ENCODE measurements at places on chromosomes 7 and 10. TPM values are rescaled to one million over a fixed set of nuclear protein-coding genes. Genes with fewer than 3 reads are reported as not detected.

Gene FOXK1
- 60.5 TPM for total RNA-seq

DNA sequence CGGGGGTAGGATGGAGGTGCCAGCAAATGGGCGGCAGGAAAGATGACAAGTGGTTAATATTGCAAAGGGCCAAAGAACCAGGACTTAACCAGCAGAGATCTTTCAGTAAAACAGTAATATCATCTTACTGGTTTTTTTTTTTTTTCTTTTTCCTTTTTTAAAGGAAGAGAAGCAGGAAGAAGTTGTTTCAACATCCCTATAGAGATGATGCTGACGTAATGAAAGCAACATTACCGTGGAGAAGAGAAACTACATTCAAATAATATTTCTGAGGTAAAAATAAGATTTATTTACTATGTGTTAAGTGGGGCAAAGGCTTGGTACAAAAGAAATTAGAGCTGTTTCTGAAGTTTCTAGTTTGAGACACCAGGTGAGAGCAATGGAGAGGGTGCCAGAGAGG, 11.0 kb downstream of the MINDY3 start:
- DNase-seq: no peak

Gene SEMA3D
- 1.4 TPM for total RNA-seq

Gene FFAR4
- not detected for total RNA-seq

- DNase-seq: no peak
These were observed 179.7 kb downstream of the XPNPEP1 start for GRCh38 chr10:109743574-109743973.

Measured in HCT116 (cell line).